ENCODE measurements at places on chromosomes 16 and 17.
A peak's percentile ranks its signal among the peaks of the same experiment; 100 is the strongest.

DNA sequence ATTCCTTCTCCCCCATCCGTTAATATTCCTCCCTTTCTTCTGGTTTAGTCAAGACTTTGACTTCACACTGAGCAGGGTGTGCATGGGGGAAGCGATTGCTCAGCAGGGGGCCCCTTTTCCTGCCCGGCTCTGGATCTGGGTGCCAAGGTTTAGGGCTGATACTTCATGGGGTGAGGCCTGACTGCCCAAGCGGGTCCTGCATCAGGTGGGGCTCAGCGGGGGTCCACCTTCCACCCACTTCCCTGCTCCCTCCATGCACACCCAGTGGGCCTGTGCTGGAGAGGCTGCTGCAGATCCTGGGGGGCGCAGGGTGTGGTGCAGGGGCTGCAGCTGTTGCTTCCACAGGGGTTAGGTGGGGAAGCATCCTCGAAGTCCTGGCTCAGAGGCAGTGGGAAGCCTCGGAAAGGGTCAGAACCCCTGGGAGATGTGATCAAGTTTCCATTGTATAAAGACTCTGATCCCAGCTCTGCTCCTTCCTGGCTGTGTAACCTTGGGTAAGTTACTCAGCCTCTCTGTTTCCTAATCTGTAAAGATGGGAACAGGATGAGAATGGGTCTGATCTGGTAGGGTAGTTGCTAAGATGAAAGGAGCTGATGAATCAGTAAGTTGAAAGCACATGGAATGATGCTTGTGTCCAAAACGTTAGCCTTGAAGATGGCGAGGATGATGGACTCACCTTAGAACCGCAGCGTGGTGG lies 53.3 kb downstream of the MGAT5B start:
- DNase-seq: no peak

- peak; percentile 59 for DNase-seq
Observed at GRCh38 chr16:68384288-68385161, 63.8 kb downstream of the SMPD3 start.

GRCh38 chr17:78236362-78237127 lies 5.1 kb downstream of the TMEM235 start:
- DNase-seq: no peak

GRCh38 chr16:84643180-84643583 lies 5.1 kb upstream of the KLHL36 start:
- peak; percentile 67 for DNase-seq

DNA sequence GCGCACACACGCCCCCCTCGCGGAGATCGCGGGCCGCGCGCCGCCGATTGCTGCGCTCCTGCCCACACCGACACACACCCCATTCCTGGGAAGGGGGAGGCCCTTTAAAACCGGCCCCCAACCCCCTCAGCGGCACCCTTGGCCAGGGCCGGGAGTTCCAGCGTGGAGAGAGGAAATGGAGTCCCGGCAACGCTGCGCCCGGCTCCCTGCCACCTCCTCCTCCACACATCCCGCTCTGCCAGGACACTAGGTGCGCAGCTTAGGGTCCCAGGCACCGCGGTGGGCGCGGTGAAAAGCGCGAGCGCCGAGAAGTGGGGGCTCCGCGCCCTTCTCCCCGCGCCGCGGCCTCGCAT lies 397 bp downstream of the CDC42EP4 start:
- no peak for DNase-seq

DNA sequence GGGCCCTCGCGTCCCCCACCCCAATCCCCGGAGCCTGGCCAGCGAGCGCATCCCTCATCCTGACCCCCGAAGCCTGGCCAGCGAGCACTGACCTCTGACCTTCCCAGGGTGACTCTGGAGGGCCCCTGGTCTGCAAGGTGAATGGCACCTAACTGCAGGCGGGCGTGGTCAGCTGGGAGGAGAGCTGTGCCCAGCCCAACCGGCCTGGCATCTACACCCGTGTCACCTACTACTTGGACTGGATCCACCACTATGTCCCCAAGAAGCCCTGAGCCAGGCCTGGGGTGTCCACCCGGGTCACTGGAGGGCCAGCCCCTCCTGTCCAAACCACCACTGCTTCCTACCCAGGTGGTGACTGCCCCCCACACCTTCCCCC lies 2.3 kb downstream of the TPSD1 start:
- DNase-seq: no peak

DNA sequence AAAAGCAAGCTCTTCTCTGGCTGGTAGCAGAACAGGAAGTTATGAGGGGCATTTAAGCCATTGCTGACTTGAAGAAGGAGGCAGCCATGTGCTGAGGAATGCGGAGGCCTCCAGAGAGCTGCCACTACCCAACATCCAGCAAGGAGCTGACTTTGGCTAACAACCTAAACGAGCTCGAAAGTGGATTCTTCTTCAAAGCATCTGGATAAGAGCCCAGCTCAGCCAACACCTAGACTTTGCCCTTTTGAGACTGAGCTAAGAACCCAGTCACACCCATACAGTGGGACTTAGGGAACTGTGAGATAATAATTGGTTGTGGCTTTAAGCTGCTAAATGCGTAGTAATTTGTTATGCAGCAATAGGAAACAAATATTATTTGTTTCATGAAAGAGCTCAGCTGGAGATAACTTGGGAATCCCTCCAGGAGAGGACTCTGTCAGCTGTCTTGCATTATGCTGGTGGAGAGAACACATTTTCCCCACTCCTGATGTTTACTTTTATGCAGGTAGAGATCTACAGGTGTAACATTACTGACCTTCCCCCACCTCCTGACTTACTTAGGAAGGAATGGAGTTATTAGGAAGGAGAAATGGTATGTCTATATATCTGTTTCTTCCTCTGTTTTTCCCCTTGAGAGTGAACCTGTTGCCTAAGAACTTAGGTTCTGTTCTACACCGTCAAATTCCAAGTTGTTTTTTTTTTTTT lies 52.7 kb upstream of the ZNF629 start:
- DNase-seq: no peak

GRCh38 chr17:32664936-32665583 lies 178.3 kb downstream of the CDK5R1 start:
- DNase-seq: no peak

- DNase-seq: no peak
Observed at GRCh38 chr17:35795007-35795870, at the start of gene MMP28. TSS of gene MMP28 (minus strand) at chr17:35795641. CDS start at chr17:35795377, 264 bp downstream.

DNA sequence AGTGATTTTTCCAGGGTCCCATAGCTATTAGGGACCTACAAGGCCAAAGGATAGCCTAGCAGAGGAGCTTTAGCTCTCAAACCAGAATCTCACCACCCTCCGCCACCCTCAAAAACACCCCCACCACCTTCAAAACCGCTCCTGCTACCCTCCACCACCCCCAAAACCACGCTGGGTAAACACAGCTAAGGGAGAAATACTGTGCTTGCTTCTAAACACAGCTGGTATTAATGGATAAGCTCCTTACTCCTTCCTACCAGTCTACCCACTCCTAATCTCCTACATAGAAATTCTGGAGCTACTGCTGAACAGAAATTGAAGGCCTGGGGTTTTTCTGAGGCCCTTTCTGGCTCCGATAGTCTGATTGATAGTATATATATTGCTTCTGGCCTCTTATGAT lies 2.2 kb upstream of the LPCAT2 start:
- DNase-seq: no peak

DNA sequence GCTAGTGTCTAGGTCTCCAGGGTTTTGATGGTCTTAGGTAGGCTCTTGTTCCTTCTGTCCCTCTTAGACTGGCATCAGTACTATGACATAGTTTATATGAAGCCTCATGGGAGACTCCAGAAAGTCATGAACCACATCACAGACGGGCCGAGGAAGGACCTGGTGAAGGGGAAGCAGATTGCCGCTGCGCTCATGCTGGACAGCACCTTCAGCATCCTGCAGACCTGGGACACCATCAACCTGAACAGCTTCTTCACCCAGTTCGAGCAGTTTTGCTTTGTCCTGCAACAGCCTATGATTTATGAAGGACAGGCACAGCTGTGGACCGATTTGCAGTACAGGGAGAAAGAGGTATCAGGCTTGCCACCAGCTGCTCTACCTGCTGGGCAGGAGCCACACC lies 34.0 kb downstream of the RNF213 start:
- DNase-seq: no peak

GRCh38 chr16:84667600-84668309 lies 19.4 kb downstream of the KLHL36 start:
- DNase-seq: no peak

- DNase-seq: no peak
Observed at GRCh38 chr17:5485270-5486205, at the start of gene DERL2. TSS of gene DERL2 (minus strand) at chr17:5486178. CDS start at chr17:5486161, 17 bp downstream.

DNA sequence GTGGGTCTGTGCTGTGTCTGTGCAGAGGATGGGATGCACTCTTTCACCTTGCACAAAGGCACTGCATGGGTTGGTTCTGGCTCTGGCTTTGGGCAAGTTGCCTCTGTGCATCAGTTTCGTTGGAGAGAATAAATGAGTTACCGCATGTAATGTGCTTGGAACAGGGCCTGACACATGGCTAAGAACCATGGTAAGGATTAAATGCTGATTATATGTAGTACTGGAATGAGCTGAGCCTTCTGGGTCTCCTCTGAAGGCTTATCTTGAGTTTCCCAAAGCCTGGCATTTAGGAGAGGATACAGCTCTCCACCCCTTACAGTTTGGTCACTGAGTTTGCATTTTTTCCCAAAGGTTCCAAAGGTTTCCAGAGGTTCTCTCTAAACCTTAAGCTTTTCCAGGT lies 69.1 kb downstream of the KSR1 start:
- DNase-seq: no peak

DNA sequence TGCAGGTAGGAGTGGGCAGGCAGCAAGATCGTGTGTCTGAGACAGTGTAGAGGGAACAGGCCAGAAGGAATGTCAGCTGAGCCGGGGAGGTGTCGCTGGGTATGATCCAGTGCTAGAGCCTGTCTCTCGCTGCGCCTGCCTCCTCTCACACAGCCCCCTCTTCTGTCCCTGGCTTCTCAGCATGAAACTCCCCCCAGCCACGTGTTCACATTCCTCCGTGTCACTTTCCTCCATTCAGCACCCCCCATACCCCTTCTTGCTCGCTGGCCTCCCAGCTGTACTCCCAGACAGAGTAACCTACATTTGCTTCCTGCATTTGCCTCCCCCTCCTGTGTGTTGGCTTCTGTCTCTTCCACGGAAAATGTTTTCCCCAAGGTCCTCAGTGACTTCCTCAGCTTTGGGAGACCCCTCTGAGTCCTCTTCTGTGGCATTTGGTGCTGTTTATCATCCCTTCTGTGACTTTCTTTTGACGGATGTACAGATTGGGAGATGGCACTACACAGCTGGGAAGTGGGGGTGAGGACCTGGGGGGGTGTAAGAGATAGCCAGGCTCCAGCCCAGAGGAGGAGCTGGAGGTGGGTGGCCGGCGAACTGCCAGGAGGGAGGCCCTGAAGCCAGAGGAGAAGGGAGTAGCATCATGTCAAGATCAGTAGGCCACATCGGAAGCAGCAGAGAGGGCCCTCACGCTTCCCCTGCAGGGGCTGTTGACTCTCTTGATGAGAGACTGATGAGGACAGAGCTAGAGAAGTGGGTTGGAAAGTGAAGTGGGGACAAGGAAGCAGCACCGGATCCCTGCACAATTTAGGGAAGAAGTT lies 19.2 kb downstream of the SGF29 start:
- no peak for DNase-seq

- peak; percentile 82 for DNase-seq
Observed at GRCh38 chr16:80027007-80027965, 426.7 kb upstream of the MAF start.

DNA sequence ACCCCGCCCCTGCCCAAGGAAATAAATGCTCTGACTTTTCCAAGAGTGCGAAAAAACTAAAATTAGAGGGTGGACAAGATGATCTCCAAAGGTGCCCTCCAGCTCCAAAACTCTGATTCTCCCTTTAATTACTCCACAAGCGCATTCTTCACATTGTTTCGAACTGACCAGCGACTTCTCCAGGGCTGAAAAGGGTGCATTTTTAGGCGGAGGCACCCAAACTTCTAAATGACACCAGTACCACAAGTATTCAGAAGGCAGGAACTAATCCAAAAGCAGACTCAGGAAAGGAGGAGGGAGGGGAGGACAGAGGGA lies 750 bp downstream of the ZFHX3 start:
- no peak for DNase-seq

GRCh38 chr17:66540131-66540781 lies 237.8 kb downstream of the PRKCA start:
- DNase-seq: no peak

- DNase-seq: no peak
Observed at GRCh38 chr16:19926449-19927390, 42.1 kb upstream of the GPRC5B start.

- no peak for DNase-seq
Observed at GRCh38 chr17:35765756-35766488, 5.2 kb downstream of the C17orf50 start.

GRCh38 chr17:72788950-72789585 lies 303.4 kb downstream of the SLC39A11 start:
- no peak for DNase-seq

GRCh38 chr16:48203974-48204824 lies 39.9 kb upstream of the LONP2 start:
- DNase-seq: no peak

DNA sequence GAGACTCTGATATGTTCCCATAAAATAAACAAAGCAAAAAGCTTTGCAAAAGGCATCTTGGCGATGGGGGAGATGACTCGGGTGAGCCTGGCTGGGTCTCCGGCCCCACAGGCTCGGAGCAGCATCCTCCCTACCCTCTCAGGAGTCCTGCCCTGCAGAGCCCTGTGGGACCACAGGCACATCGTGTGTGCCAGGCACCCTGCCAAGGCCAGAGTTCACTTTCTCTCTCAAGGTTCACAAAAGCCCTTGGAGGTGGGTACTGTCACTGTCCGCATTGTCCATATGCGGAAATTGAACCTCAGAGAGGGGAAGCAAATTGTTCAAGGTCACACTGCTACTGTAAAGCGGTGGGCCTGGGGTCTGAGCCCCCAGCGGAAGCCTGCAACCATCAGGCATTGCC lies 48.5 kb downstream of the CRISPLD2 start:
- DNase-seq: no peak

- DNase-seq: no peak
Observed at GRCh38 chr17:2040942-2041560, 771 bp upstream of the OVCA2 start.

DNA sequence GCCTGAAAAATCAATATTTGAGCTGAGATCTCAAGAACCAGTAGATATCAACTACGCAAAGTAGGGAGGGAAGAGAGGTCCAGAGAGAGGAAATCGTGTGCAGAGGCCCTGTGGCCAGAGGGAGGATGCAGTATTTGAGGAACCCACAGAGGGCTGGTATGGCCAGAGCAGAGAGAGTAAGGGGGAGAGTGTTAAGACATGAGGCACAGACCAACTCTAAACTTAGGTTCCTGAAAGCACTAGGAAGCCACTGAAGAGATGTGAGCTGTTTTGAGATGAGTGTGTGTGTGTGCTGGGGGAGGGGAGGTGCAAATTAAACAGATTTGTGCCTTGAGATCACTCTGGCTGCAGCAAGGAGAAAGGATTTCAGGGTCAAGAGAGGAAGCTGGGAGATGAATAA lies 10.9 kb downstream of the SLC13A2 start:
- no peak for DNase-seq

GRCh38 chr17:9760266-9760665 lies 31.1 kb downstream of the DHRS7C start:
- no peak for DNase-seq

- DNase-seq: no peak
Observed at GRCh38 chr17:58279736-58280479, 827 bp downstream of the MPO start.

GRCh38 chr16:77905374-77905920 lies 116.9 kb upstream of the CLEC3A start:
- DNase-seq: no peak

GRCh38 chr16:47599512-47599911 lies 138.4 kb downstream of the PHKB start:
- DNase-seq: no peak
